ENCODE measurements at places on chromosomes 7 and 10.

GRCh38 chr10:24722676-24723385 lies 856 bp downstream of the ARHGAP21 start:
- peak; percentile 52 for DNase-seq

GRCh38 chr10:133125901-133126300 lies 34.1 kb upstream of the KNDC1 start:
- no peak for DNase-seq

DNA sequence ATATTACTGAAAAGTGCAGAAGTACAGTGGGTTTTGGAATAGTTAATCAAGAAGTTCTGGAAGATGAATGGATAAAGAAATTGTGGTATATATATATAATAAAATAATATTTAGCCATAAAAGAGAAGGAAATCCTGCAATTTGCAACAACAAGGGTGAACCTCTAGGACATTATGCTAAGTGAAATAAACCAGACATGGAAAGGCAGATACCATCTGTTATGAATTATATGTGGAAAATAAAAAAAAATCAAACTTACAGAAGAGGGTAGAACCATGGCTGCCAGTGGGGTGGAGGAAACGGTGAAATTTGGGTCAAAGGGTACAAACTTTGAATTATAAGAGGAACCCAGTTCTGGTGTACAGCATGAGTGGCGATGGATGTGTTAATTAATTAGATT lies 162.6 kb downstream of the BICC1 start:
- DNase-seq = no peak

- DNase-seq = no peak
These were observed 31.1 kb upstream of the RET start for GRCh38 chr10:43045631-43046287.

- DNase-seq = peak; percentile 32
These were observed 58.3 kb downstream of the MALSU1 start for GRCh38 chr7:23357190-23358093.

DNA sequence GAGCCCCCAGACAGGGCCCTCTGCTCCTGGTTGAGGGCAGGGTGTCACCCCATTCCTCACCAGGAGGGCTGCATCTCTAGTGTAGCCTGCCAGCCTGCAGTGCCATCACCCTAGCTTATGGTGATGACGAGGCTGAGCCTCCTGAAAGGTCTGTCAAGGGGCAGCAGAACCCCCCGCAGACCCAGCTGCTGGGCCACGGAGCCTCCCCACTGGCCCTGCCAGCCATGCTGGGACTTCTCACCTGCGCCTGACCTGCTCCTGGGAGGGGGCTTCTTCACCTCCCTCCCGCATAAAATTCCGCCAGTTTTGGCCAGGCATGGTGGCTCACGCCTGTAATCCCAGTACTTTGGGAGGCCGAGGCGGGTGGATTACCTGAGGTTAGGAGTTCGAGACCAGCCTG lies 40.4 kb upstream of the RASGEF1A start:
- no peak for DNase-seq

DNA sequence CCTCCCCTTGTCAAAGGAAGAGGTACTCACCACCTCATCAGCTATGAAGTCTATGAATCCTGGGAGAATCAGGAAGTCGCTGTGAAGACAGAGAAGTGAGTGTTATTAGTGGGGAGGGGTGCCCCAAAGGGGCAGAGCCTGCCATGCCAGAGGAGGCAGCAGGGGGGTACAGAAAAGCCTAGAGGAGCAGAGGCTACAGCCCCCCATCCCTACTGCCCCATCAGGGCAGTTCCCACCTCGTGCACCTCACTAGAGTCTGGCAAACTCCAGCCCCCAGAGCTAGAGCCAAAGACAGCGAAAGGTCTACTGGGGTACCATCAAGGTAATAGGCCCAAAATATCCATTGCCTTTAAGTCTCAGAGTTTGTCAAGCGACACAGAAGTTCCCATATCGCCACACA lies 6.1 kb downstream of the IMPDH1 start:
- DNase-seq = no peak

- no peak for DNase-seq
These were observed 6.9 kb downstream of the CHPF2 start for GRCh38 chr7:151238924-151239836.

- DNase-seq = no peak
These were observed 16.4 kb downstream of the GSDME start for GRCh38 chr7:24740871-24741270.

All from NCI-H446 (cell line).